ENCODE measurements at places on chromosomes 5 and 9. TPM values are rescaled to one million over a fixed set of nuclear protein-coding genes. Genes with fewer than 3 reads are reported as not detected.

DNA sequence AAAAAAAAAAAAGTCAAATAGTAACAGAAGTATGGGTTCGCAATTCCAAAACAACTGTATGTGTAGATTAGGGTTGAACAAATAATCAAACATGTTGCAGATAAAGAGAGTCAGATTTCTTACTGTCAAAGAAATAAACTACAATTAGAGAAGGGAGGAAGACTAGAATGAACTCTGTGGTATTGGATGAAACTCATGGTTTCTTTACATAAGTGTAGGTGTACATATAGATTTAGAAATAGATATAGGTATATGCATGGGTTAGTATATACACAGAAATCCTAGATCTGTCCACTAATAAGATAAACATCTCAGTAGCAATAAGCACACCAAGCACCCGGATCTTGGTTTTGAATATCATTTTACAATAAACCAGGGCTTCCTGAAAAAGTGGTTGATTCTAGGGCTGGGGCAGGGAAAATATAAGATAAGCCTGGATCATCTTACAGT lies 21.3 kb downstream of the DTWD2 start:
- DNase-seq: no peak

- DNase-seq: no peak
These were observed 4.0 kb downstream of the BRD3 start for GRCh38 chr9:134063571-134064450.

KIF4B gene
- under 0.01 TPM for total RNA-seq

- no peak for DNase-seq
These were observed 826 bp upstream of the PRDM9 start for GRCh38 chr5:23506329-23507236.

- peak; percentile 13 for DNase-seq
These were observed 146.8 kb upstream of the SPEF2 start for GRCh38 chr5:35470866-35471265.

PCDHGA9 gene
- 3.9 TPM for total RNA-seq

BAAT gene
- total RNA-seq: not detected

DNA sequence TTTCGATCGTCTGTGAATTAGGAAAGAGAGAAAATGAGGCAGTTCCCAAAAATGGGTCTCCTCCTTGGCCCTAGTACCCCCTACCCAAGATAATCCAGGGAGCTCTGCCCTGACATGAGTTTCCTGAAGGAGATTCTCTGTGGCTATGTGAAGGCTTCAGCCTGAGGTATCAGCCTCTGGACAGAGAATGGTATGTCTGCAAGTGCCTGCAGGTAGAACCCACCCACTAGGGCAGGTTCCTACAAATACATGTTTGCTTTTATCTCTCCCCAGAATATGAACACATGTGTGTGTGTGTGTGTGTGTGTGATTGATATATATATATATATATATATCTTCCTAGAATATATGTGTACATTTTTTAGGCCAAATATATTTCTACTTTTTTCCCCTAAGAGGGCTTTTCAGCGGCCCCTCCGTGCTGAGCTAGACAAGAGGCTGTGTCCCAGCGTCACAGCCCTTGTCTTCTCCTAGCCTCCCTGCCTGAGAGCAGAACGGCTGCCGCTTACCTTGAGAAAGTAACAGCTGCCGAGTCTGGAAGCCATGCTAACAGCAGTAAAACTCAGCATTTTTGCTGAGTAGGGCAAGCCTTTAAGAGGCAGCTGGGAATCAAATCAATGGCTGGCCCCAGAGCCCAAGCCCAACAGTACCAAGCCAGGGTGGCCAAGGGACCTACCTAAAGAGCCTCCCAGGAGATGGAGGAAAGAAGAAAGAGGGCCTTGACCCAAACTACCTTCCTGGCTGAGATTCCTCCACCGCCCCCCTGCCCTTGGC lies 2.1 kb downstream of the BRINP1 start:
- DNase-seq: no peak

OBP2B gene
- total RNA-seq: not detected

MRPL22 gene
- 13.3 TPM for total RNA-seq

GRCh38 chr9:3575821-3576220 lies 50.0 kb upstream of the RFX3 start:
- no peak for DNase-seq

CACNA1B gene
- total RNA-seq: not detected

SREK1 gene
- total RNA-seq: 36.2 TPM

DNA sequence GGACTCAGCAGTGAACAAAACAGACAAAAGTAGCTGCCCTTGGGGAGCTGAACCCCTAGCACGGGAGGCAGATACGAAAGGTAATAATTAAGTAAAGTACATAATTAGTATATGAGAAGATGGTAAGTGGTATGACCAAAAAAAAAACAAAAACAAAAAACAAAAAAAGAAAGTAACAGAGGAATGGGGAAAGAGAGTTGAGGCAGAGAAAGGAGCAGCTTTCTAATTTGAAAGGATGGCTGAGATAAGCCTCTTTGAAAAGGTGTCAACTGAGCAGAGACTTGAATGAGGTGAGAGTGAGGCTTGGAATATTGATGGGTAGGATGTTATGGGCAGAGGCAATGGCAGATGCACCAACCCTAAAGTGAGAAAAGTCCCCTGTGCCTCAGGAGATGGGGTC lies 69.7 kb downstream of the CARTPT start:
- no peak for DNase-seq

- DNase-seq: peak; percentile 19
These were observed 23.9 kb upstream of the CPLX2 start for GRCh38 chr5:175847503-175847902.

GRCh38 chr5:158436271-158437065 lies 577.5 kb upstream of the CLINT1 start:
- no peak for DNase-seq

DNA sequence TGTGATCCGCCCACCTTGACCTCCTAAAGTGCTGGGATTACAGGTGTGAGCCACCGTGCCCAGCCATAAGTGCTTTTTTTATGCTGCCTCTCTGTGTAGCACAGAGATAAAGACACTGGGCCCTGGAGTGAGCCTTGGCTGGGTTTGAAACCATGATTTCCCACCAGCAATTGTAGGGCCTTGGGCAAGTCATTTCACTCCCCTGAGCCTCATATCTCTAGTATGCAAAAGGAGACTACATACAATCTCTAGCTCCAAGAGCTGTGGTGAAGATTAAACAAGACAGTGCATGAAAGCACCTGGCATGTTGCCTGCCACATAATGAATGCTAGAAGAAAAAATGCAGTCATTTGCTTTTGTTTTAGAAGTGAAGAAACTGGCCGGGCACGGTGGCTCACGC lies 3.9 kb downstream of the FABP6 start:
- DNase-seq: peak; percentile 30

DNA sequence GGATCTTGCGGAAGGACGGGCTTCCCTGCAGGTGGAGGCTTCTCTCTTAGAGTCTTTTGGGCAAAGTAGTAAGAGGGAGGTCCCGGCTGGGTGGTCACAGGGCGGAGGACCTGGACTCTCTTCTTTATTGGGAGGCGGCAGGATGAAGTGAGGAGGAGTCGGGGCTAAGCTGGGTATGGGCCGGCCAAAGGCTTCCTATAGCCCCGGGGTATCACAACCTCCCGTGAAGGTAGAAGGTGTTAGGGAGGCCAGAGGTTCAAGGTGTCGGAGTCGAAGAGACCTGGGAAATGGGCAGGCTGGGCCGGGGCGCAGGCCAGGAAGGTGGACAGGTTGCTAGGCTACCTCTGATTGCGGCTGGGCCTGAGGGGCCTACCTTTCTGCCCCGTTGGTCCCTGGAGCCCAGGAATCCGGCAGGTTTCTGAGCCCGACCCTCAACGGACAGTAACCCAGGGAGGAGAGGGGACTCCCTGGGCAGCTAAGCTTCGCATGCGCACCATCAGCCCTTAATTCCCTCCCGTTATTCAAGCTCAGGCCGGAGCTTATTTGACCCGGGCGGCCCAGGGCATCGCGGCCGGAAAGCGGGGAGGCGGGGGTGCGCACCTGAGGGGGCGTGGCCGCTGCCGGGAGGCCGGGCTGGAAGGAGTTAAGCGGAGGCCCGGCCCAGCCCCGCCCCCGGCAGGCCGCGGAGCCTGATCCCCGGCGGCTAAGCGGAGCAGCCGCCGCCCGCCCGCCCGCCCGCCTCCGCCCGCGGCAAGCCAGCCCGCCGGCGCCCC lies at the start of gene TESK1:
Gene TESK1 (plus strand): TSS at position 685 of the 773 bp plus-strand sequence. CDS start 358 bp downstream, outside the sequence.
- DNase-seq: peak; percentile 34

GRCh38 chr9:136051837-136052471 lies 43.1 kb downstream of the NACC2 start:
- peak; percentile 94 for DNase-seq

BNC2 gene
- total RNA-seq: 45.2 TPM

- DNase-seq: no peak
These were observed 7.5 kb upstream of the PRSS3 start for GRCh38 chr9:33787839-33788238.

DNA sequence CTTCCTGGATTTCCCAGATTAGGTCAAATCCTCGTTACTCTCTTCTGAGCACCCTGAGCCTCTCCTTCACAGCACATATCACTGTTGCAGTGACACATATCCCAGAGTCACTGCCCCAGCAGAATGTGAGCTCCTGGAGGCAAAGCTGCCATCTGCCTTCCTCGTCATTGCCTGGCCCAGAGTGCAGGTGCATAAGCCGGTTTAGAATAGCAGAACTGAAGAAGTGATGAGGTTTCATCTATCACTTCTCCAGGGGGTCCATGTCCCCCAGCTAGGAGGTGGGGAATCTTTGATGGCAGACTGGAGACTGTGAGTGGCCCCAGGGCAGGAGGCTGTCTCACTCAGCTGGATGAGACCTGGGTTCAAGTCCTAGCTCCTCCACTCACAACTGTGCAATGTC lies 25.8 kb downstream of the NIPAL4 start:
- DNase-seq: no peak

Measured in IMR-90 (cell line).